ENCODE measurements at places on chromosomes 11 and 22.

GRCh38 chr11:55707029-55707428 lies 45.0 kb downstream of the OR4C6 start:
- no peak for DNase-seq

GRCh38 chr11:5467527-5467926 lies 18.4 kb downstream of the OR51I2 start:
- DNase-seq: no peak

GRCh38 chr11:74709175-74709574 lies 22.1 kb downstream of the CHRDL2 start:
- DNase-seq: no peak

- DNase-seq: no peak
These were observed 24.8 kb upstream of the APOA1 start for GRCh38 chr11:116862185-116862584.

- DNase-seq: no peak
These were observed 72.6 kb upstream of the PPARA start for GRCh38 chr22:46077669-46078099.

DNA sequence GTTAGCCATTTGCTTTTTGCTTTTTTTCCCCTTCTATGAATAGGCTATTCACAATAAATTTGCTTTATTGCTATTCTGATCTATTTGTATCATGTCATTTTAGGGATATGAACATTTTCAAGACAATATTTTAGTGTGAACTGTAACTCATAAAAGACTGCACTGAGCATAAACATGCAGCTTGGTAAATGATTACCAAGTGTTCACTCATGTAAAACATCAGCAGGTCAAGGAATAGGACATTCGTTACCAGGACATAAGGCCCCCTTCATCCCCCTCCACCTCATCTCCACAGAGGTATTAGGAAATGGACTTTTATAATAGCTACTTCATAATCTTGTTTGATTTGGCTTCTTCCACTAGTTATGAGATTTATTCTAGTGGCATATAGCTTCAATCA lies 12.4 kb downstream of the NLRP14 start:
- no peak for DNase-seq

All from GF-D8 (cell line).